MCF 10A (cell line): ENCODE measurements at places on chromosomes 1 and 21. TPM values are rescaled to one million over a fixed set of nuclear protein-coding genes. Genes with fewer than 3 reads are reported as not detected.
A peak's percentile ranks its signal among the peaks of the same experiment; 100 is the strongest.

DNA sequence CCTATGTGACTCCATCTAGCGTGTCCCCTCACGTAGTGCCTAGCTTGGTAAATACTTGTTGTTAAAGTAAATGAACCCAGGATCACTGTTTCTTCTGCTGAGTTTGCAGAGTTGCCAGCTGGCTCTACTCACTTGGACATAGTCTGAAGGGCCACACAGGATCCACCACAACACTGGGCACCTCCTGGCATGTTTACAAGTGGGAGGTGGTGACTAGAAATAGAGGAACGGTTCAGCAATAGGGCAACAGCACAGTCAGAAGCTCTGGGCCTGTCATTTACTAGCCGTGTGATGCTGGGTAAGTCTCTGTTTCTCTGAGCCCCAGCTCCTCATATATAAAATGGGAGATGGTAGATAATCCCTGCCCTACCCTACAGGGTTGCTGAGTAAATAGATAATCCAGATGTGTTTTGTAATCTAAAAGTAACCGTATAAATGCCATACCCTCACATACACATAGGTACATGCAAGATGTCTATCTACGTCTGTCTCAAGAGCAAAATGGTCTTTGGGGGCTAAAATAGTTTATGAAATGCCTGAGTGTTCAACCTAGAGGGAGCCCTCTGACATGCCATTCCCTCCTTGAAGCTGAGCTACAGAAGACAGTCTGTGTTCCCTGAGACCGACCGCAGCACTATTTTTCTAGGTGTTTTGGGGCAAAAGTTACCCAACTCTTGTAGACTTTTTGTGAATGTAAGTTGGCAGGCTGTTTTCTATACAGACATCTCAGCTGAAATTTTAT is 20.5 kb downstream of the RNF220 start:
- no peak overlapping the region for H3K27ac ChIP-seq
- H3K36me3 ChIP-seq = no peaks in the 10 kb centered on the region
- no peak for DNase-seq
- peak overlapping the region; percentile 73 for H3K4me3 ChIP-seq
- H3K27me3 ChIP-seq = no peaks in the 10 kb centered on the region
- peaks cover 42% of the 10 kb centered on the region for H3K4me1 ChIP-seq

- no peak overlapping the region for H3K27ac ChIP-seq
- peaks cover 11% of the 10 kb centered on the region for H3K4me1 ChIP-seq
- no peaks in the 10 kb centered on the region for H3K36me3 ChIP-seq
- no peak overlapping the region for H3K4me3 ChIP-seq
- no peaks in the 10 kb centered on the region for H3K27me3 ChIP-seq
These were observed 96.4 kb upstream of the PPP2R5A start for GRCh38 chr1:212188599-212189351.

The RGS8 gene
- total RNA-seq = not detected in 2 replicates

The OR2T2 gene
- total RNA-seq = not detected in 2 replicates

The BSND gene
- not detected in 2 replicates for total RNA-seq
